Lower lobe of right lung (tissue), 2 donors: ENCODE measurements at places on chromosomes 3 and 15. TPM values are rescaled to one million over a fixed set of nuclear protein-coding genes. Genes with fewer than 3 reads are reported as not detected.

SPINK8 gene
- total RNA-seq: not detected

PLSCR5 gene
- not detected for total RNA-seq

DNA sequence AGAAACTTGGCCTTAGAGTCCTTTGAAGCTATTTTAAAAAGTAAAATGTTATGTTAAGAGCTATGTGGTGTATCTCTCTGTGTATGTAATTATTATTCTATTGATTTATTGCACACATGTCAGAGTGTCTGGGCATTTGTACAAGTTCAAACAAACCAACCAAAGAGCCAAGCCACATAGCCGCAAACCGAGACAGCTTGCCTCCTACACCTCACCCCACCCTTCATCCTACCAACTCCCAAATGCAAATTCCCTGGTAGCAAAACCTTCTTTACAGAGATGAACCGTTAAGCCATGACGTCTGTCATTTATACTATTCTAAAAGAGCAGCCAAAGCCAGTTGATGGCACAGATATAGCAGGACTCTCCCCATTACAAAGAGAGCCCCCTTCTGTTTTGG, 332.3 kb downstream of the ERC2 start:
- H3K27me3 ChIP-seq: no peaks in the 10 kb centered on the region
- no peaks in the 10 kb centered on the region for H3K4me1 ChIP-seq
- H3K4me3 ChIP-seq: no peak overlapping the region
- H3K36me3 ChIP-seq: no peaks in the 10 kb centered on the region

DNA sequence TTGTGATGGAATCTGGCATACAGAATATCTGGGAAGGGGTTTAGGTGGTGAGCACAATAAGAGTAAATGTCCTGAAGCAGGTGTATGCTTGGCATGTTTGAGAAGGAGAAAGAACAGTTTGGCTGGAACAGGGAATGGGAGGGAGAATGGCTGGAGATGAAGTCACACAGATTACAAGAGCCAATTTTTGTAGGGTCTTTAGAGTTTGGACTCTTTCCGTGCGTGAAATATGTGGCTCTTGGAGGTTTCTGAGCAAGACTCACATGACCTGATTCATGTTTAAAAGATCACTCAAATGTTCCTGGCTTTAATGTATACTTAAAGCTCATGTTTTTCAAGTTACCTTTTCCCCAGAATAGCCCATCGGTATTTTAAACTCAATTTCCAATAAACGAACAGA, 32.8 kb downstream of the SPRED1 start:
- H3K36me3 ChIP-seq: no peaks in the 10 kb centered on the region
- H3K27me3 ChIP-seq: no peaks in the 10 kb centered on the region
- H3K4me3 ChIP-seq: no peak overlapping the region
- H3K27ac ChIP-seq: no peak overlapping the region
- no peak for DNase-seq

MOBP gene
- 0.18 TPM for total RNA-seq
